HFFc6 (cell line): ENCODE measurements at places on chromosomes 11 and 22. TPM values are rescaled to one million over a fixed set of nuclear protein-coding genes. Genes with fewer than 3 reads are reported as not detected.

Gene SAA2
- total RNA-seq, result not detected in 3 replicates

Gene OR5P2
- total RNA-seq, result not detected in 3 replicates

Gene ISX
- total RNA-seq, result not detected in 3 replicates

Gene UPK3A
- not detected in 3 replicates for total RNA-seq

Gene NAT10
- 51.0 to 59.7 TPM (median 56.0 TPM) in 3 replicates for total RNA-seq

Gene TRIM64C
- not detected in 3 replicates for total RNA-seq

Gene MUC5AC
- total RNA-seq, result not detected in 3 replicates
